ENCODE measurements at places on chromosomes 5 and 9. TPM values are rescaled to one million over a fixed set of nuclear protein-coding genes. Genes with fewer than 3 reads are reported as not detected.
A peak's percentile ranks its signal among the peaks of the same experiment; 100 is the strongest.

- DNase-seq: no peak
Measured at GRCh38 chr9:119596703-119597102, 227.5 kb upstream of the BRINP1 start.

DNA sequence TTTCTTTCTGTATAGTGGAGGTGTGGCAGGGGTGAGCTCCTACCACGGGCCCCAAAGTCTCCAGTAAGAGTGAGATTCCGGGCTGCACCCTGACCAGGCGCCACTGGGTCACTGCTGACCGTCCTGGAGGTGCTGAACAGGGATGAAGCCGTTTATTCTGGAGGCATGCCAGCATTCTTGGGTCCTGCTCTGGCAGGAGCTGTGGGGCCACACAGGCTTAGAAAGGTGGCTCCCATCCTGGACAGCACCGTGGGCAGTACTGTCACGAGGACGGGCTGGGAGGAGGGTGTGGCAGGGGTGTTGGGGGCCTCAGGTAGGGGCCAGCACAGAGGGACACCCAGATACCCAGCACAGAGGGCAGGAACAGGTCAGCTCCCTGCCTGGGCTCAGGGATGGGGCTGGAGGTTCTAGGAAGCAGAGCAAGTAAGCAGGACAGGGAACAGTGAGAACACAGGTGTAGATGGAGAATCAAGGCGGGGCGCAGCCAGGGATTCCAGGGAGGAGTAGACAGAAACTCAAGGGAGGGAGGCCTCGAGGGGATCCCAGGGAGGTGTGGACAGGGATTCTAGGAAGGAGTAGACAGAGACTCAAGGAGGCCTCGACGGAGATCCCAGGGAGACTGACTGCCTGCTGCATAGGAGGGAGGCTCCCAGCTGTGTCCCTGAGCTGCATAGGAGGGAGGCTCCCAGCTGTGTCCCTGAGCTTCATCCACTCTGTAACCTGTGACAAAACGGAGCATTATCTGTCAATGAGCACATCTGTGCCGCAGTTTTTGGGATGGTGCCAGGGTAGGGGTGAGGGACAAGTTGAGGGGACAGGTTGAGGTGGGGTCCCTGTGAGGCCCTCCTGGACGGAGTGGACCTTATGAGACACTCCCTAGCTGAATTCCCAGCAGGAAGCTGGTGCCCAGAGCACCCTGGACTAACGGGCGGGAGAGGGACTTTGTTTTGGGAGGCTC is 1.1 kb upstream of the PLEKHG4B start:
- peak; percentile 4 for DNase-seq

TRPM3 gene
- total RNA-seq: 0.35 TPM

ALDH1A1 gene
- 164 TPM for total RNA-seq

CDC25C gene
- 0.35 TPM for total RNA-seq
